ENCODE measurements at places on chromosomes 16 and 17.

- DNase-seq, result no peak
These were observed 81.4 kb downstream of the XYLT1 start for GRCh38 chr16:17389384-17389783.

- no peak for DNase-seq
These were observed 177.2 kb downstream of the FOXL1 start for GRCh38 chr16:86755571-86756006.

- DNase-seq, result peak; percentile 68
These were observed 1.5 kb downstream of the CASKIN1 start for GRCh38 chr16:2194852-2195321.

DNA sequence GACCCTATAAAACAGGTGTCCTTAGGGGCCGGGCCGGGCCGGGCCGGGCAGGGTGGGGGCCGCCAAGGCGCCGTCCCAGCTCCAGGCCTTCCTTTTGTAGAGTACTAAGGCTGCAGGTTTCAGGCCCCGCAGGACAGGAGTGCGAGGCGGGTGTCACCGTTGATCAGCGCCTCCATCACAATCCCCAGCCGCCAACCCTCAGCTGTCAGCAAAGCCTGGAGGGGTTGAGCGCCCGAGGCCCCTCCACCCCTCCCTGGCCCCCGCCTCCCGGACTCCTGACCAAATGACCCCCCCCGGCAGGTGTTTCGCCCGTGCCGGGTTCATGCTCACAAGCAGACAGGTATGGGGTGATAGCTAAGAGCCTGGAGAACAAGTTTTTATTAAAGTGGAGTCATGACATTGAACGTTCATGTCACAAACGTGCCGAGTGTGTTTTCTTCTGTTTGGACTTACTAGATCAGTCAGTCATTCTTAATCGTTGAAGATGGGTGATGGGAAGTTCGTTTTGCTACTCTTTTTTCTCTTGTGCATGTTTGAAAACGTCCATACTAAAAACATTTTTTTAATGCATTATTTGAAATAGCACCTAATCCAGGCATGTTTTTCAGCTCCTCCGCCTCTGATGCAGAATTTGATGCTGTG lies 534 bp downstream of the ARL2BP start:
- DNase-seq, result peak; percentile 69

DNA sequence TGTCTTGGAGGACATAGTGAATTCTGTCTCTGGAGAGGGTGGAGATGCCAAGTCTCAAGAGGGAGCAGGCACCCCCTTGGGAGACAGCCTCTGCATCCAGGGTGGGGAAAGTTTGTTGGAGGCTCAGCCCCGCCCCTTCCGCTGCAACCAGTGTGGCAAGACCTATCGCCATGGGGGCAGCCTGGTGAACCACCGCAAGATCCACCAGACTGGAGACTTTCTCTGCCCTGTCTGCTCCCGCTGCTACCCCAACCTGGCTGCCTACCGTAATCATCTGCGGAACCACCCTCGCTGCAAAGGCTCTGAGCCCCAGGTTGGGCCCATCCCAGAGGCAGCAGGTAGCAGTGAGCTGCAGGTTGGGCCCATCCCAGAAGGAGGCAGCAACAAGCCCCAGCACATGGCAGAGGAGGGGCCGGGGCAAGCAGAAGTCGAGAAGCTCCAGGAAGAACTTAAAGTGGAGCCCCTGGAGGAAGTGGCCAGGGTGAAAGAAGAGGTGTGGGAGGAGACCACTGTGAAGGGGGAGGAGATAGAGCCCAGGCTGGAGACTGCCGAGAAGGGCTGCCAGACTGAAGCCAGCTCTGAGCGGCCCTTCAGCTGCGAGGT lies 5.2 kb downstream of the ZNF646 start:
- DNase-seq, result peak; percentile 22

- DNase-seq, result no peak
These were observed 8.8 kb upstream of the LPCAT2 start for GRCh38 chr16:55499951-55500529.

DNA sequence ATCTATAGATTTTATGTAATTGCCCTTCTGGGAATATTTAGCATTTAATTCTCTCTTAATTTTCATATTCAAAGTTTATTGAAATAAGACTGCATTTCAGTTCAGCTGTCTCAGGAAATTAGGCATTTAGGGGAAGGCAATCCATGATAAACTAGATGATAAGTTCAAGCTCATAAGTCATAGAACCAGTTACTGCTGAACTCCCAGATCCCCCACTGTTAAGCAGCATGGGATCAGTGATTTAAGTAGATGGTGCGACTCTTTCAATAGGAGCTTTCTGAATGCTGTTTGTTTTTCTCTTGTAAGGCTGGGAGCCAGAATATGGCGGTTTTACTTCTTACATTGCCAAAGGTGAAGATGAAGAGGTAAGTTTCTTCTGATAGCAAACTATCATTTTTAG lies 23.8 kb downstream of the OGFOD1 start:
- no peak for DNase-seq

DNA sequence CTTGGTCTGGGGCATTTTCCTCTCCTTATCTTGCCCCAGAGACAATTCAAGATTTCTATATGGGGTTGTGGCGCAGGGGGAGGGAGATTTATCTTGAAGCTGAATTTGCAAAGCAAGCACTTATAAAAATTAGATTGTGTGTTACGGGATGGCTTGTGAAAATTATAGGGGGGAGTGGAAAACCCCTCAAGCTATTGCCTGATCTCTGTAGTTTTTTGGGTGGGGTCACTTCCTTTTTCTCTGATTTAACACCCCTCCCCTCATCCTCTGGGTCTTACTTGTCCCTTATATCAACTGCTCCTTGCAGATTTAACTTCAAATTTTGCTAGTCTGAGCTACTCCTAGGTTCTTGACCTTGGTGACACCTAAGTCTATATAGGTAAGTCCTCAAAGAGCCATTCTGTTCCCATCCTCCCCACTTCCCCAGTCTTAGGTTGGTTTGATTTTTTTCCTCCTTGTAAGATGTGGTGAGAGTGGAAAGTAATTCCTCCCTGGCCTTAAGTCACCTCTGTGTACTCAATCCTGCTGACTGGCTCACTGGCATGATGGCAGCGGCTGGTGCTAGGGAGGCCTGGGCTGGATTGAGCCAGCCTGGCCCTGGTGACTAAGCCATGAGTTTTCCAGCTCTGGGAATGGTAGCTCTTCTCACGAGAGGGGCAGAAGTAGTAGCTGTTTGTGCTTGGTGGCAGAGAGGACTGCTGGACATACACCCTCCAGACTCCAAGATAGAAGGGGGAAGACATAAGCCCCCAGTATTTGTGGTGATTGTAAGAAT lies 2.3 kb downstream of the ARL4D start:
- DNase-seq, result peak; percentile 66

DNA sequence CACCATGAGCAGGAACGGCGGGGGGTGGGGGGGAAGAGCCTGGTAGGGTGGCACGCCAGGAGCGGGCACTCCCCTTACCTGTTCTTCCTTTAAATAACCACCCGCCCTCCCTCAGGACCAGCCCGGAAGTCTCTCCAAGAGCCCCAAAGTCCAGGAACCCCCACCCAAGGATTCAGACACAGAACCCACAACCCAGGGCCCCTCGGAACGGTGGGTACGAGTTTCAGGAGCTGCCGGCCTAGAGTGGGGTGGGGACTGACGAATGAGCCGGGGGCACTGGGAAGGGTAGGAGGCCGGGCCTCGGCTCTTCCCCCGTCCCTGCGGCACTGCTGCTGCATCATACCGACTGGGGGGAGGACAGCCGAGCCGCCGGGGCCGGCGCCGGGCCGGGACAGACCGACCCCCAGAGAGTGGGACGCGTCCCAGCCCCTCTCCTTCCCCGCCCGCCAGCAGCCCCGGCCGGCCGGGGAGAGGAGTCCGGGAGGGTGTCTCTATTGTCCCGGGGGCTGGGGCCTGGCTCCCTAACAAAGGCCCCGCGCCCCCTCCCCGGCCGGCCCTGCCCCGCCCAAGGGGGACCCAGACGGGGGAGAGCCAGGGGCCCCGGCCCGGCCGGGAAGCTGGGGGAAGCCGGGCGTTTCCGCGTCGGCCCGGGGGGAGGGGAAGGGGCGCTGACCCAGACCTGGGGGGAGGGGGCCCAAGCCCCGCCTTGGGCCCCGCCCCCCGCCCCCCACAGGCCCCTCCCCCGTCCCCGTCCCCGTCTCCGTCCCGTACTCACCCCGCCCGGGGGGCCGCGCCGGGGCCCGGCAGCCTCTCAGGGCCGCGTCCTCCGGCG lies 747 bp downstream of the ATXN7L3 start:
- peak; percentile 95 for DNase-seq

DNA sequence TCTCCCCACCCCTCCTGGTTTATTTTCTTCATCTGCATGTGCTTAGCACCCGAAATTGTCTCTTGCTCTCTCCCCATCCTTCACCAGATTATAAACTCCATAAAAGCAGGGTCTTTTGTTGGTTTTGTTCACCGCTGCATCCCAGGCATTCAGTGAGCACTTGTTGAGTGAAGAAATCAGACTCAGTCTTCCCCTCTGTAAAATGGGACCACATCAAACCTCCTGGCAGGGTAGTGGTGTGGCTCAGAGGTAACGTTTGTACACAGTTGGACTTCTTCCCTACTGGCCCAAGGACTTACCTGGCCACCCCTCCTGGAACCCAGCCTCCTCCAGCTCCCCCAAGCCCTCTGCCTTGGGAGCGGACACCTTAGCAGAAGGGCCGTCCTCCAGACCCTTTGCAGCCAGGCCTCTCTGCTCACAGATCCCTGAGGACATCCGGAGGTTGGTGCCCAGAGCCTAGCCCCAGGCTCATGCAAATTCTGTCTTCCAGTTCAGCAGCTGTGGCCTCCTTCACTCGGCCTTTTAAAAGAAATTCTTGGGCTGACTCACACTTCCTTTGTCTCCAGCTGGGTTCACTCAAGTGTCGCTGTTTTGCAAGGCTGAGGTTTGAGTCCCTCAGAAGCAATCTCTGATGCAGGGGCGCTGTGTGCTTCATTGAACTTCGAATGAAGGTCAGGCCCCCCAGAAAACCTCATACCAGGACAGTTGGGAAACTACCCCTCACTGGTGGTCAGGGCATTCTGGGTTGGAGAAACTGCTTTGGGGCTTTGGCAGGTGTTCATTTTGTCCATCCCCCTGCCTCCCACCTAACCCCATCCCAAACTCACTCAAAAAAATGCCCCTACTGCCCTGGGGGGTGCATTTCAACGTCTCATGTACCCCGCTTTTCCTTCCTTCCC lies 16.8 kb upstream of the RMI2 start:
- no peak for DNase-seq

GRCh38 chr16:53216798-53217197 lies 162.0 kb downstream of the CHD9 start:
- DNase-seq, result no peak

DNA sequence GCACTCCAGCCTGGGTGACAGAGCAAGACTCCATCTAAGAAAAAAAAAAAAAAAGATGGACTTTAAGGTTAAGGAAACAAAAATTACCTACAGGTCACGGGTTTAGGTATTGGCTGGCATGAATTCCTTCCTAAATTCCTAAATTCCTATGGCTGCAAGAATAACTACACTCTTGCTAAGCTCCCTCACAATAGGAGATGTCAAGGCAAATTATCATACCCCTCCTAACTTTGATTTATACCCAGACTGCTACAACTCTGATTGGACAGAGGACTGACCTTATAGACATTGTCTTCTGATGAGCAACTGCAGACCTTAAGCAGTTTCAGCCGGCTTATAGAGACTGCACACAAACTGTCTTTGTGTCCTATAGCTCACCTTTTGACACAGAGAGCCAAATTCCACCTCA lies 25.1 kb upstream of the TMC7 start:
- DNase-seq, result no peak

DNA sequence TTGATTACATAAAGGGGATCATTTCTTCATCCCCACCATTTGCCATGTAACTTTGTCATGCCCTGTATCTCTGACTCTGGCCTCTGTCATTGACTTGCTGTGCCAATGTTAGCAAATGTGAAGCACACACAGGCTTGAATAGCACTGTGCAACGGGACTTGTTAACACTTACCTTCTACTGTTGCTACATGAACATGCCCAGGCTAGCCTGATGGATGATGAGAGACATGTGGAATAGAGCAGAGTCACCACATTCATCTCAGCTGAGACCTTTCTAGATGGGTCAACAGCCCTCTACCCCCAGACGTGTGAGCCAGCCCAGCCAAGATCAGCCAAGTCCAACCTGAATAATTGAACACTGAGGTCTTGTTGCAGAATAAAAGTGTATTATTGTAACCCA lies 162.1 kb upstream of the SALL1 start:
- DNase-seq, result no peak

- DNase-seq, result peak; percentile 61
These were observed 108.1 kb downstream of the SNX11 start for GRCh38 chr17:48215583-48216139.

- DNase-seq, result no peak
These were observed 71.2 kb downstream of the RMI2 start for GRCh38 chr16:11416228-11417001.

GRCh38 chr17:72967977-72968585 lies 124.4 kb downstream of the SLC39A11 start:
- no peak for DNase-seq

- DNase-seq, result peak; percentile 99
These were observed 44.3 kb downstream of the TBC1D16 start for GRCh38 chr17:79991140-79991923.

- no peak for DNase-seq
These were observed 23.0 kb downstream of the IL21R start for GRCh38 chr16:27424772-27425498.

- no peak for DNase-seq
These were observed 3.4 kb downstream of the HROB start for GRCh38 chr17:44144966-44145739.

DNA sequence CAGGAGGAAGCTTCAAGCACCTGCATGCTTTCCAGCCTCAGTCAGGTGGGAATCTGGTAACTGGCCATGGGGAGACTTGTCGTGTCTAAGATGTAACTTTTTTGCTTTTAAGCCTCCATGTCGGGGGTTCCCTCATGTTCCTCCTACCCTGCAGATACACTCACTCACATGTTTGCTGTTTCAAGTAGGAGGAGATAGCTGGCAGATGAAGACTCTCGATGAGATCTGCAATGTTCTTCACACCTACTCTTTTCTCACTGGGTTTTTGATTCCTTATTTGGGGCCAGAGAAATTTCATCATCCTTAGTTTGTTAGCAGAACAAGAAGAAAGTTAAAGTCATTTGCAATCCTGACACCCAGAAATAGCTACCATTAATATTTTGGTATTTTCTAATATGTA lies 24.7 kb downstream of the UTP4 start:
- DNase-seq, result no peak

DNA sequence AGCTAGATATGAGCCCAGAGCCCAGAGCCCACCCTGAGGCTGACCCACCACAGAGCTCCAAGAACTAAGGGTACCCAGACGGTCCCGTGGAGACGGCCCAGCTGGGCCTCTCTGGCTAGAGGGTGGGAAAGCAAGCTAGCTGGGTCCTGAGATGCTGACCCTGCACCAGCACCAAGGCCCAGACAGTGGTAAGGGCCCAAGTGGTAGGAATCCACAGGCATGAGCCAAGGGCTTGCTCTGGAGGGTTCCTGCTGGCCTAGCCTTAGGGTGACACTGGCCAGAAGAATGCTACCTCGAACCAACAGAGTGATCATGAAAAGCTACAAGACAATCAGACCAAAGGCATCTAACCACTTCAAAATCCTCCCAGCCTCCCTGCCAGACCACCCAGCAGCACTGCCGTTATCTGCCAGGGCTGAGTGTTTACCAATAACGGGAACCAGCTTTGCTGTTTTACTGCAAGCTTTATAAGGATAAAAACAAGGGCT lies 13.2 kb downstream of the HIC1 start:
- DNase-seq, result no peak

GRCh38 chr16:88642881-88643643 lies 4.7 kb downstream of the IL17C start:
- no peak for DNase-seq

All from D341Med (cell line).